ENCODE measurements at places on chromosomes 11 and 22.
A peak's percentile ranks its signal among the peaks of the same experiment; 100 is the strongest.

DNA sequence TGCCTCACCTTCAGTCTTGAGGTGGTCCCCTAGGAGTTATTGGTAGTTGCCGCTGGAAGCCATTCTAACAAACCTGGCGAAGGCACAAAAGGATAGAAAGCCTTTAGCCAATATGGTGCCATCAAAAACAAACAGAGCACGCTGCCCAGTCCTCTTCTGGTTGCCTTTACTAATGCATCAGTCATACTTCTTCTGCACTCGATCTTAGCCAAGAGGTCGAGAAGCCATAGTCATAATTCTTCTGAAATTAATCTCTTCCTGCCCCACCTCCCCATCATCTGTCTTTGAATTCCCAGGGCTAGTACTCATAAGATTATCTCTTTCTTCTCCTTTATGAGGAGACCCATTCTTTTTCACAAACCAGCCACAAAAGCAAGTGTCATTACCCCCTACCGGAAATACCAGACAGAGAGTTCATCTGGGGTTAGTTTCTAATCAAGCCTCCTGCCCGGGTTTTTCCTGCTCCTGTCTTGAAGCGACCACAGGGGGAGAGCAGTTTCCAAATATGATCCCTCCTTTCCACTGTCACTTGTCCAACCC lies 21.4 kb upstream of the EHF start:
- no peak for DNase-seq

- DNase-seq = no peak
Measured at GRCh38 chr11:128346804-128347203, 240.6 kb downstream of the ETS1 start.

- DNase-seq = peak; percentile 20
Measured at GRCh38 chr11:110295531-110296225, 736 bp downstream of the RDX start.

GRCh38 chr11:86559311-86559945 lies 113.0 kb downstream of the ME3 start:
- DNase-seq = no peak

DNA sequence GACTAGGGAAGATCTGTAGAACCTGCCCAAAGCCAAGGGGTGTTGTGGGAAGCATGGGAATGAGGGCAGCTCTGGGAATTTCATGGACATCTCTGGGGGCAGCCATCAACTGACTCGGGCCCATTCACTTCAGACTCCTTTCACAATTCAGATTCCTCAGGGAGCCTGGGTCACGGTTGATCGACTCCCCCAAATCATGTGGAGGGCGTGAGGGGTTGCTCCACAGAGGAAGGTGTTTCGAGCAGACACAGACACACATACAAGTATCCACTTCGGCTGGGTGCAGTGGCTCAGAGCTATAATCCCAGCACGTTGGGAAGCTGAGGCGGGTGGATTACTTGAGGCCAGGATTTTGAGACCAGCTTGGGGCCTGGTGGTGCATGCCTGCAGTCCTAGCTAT lies 15.7 kb downstream of the STX3 start:
- no peak for DNase-seq

DNA sequence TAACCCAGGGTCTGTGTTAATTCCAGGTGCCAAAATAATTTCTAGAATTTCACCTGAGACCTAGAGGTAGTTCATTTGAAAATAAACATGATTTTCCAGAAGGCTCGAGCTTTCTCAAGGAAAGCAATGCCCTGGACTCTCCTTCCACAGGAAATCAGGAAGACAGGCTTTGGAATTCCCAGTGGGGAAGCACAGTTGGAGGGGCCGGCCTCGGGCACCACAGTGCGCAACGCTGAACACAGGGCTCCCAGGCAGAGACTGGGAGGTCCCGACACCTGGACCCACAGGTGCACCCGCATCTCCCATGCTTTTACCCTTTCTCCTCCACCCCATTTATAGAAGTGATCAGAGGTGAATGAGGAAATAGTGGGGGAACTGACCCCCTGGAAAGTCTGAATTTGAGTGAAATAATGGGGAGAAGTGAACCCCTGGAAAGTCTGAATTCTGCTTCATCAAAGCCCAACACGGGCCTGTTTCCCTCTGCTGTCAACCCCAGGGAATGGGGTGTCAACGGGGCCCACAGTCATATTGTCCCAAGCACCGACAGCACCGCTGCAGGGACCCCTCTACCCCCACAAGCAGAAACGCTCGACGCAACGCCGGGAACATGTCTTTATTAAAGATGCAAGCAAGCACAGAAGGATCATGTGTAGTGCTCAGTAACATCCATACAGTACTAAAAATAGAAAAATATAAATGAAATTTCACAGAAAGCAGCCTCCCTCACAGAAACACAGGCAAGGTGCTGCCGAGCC lies 12.0 kb upstream of the EFCAB6 start:
- no peak for DNase-seq

- DNase-seq = no peak
Measured at GRCh38 chr22:30253205-30253852, 6.8 kb upstream of the LIF start.

- no peak for DNase-seq
Measured at GRCh38 chr22:35465109-35465701, 65.3 kb downstream of the MCM5 start.

DNA sequence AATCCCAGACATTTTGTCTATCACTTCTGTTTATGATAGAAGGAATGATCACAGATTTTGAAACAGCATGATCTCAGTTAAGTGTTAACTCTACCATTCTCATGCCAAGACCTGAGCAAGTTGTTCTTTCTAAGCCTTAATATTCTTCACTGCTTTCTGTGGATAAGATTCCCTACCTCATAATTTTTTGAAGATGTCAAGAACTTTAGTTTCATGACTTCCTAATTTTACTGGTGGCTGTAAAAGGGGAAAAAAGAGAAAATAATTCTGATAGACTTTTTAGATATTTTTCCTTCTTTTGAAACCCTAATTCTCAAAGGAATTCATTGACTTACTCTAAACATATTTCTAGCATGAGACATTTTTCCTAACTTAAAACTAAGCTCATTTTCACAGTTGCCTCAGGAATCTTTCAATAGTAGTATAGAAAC lies 520.0 kb upstream of the LUZP2 start:
- no peak for DNase-seq

DNA sequence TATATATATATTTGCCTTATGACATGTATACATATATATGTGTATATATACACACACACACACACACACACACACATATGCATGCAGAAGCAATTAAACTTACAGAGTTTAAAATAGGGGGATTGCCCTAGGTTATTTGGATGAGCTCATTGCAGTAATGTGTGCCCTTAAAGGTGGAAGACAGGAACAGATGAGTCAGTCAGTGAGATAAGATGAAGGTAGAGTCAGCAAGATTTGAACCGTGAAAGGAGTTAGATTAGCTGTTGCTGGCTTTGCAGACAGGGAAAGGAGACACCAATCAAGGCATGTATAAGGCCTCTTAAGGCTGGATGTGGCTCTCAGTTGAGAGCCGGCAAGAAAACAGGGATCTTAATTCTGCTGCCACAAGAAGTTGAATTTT lies 902.4 kb upstream of the RAG2 start:
- DNase-seq = no peak

DNA sequence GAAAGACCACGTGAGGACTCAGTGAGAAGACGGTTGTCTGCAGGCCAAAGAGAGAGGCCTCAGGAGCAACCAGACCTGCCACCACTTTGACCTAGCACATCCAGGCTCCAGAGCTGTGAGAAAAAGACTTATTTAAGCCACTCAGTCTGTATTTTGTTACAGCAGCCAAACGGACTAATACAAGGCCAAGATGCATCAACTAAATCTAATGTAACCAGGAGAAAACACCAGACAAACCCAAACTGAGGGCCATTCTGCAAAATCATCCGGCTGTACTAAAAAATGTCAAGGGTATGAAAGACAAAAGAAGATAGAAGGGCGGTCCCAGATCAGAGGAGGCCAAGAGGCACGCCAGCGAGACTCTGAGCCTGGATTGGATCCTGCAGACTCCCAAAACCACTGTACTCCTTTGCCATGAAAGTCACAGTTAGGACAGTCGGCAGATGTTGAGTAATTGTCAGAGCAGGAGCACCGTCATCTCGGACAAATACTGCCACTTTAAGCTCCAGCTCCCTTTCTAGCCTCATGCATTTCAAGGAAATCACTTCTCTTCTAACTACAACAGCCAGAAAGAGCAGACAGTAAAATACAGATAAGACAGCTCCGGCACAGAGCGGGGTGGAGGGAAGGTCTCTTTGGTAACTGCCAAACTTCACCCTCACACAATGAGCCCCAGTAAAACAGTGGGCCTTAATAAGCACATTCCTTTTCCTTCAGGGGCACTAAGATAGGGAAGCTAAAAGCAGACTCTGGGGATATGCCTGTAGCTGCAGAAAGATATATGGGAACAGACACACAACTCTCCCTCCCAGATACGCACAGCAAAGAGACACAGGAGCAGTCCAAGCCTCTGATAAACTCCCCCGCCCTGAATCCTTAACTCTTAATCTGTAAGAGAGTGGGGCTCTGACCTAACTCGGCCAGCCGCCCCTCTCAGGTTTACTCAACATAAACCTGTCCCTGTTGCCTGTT lies 3.5 kb upstream of the ZP1 start:
- DNase-seq = no peak

DNA sequence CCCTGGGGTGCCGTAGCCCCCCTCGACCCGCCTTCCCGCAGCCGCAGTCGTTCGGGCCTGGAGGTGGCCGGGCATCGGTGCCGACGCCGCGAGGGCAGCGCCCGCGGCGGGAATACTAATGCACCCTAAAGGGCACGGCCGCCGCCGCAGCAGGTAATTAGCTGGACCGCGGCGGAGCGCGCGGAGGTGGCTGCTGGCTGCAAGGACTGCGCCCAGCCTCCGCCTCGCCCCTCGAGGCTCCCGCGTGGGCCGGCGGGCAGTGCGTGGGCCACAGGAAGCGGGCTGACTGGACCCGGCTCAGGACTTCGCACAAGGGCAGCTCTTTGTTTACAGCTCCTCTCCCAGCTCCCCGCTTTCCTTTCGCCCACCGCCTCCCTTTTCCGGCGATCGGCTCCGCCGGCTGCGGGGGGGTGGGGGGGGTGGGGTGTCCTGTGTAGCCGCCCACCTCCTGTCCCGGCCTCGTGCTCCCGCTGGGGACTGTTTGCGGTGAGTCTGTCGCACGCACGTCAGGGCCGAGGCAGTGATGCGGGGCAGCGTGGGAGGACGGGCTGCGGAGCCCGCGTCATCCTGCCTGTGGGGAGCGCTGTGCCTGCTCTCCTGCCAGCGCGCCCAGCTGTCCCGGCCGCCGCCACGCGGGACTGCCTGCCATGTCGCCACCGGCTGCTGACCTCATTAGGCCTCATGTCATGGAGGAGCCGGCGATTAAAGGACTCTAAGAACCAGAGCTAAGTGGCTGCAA lies 53.2 kb downstream of the GRIK4 start:
- peak; percentile 11 for DNase-seq

GRCh38 chr11:133903056-133903455 lies 53.7 kb downstream of the IGSF9B start:
- DNase-seq = no peak

GRCh38 chr11:95739108-95739938 lies 50.3 kb downstream of the FAM76B start:
- DNase-seq = no peak

GRCh38 chr11:120909676-120910416 lies 114.1 kb upstream of the TBCEL start:
- DNase-seq = no peak

- no peak for DNase-seq
Measured at GRCh38 chr22:37619991-37620390, 11.4 kb downstream of the GGA1 start.

GRCh38 chr11:113365895-113366294 lies 21.7 kb upstream of the ANKK1 start:
- no peak for DNase-seq

DNA sequence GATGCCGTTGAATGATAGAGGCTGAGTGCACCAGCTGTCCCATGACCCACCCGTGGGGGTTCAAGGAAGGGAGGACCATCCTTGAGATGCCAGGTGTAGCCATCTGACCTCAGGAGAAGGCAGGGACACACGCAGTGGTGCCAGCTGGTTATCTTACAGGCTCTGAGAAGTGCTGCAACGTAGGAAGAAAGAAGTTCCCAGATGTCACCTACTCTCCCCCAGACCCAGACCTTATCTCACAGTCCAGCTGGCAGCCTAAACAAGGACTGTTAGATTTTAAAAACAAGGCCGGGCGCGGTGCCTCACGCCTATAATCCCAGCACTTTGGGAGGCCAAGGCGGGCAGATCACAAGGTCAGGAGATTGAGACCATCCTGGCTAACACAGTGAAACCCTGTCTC lies 1307.6 kb downstream of the TBC1D22A start:
- no peak for DNase-seq

GRCh38 chr22:28952857-28953256 lies 69.5 kb downstream of the ZNRF3 start:
- DNase-seq = no peak

DNA sequence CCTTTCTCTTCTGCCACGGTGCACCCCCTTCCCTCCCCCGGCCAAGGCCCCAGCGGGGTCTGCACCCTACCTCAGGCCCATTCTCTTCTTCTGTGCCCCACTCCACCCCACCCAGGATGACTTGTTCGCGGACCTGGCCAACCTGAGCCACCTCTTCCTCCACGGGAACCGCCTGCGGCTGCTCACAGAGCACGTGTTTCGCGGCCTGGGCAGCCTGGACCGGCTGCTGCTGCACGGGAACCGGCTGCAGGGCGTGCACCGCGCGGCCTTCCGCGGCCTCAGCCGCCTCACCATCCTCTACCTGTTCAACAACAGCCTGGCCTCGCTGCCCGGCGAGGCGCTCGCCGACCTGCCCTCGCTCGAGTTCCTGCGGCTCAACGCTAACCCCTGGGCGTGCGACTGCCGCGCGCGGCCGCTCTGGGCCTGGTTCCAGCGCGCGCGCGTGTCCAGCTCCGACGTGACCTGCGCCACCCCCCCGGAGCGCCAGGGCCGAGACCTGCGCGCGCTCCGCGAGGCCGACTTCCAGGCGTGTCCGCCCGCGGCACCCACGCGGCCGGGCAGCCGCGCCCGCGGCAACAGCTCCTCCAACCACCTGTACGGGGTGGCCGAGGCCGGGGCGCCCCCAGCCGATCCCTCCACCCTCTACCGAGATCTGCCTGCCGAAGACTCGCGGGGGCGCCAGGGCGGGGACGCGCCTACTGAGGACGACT lies 15.9 kb downstream of the RTN4RL2 start:
- no peak for DNase-seq

- DNase-seq = no peak
Measured at GRCh38 chr11:79414041-79414440, 26.8 kb downstream of the TENM4 start.

GRCh38 chr11:3712274-3712673 lies 41.1 kb upstream of the CHRNA10 start:
- no peak for DNase-seq

- DNase-seq = no peak
Measured at GRCh38 chr11:57126766-57127400, 54.9 kb upstream of the LRRC55 start.

DNA sequence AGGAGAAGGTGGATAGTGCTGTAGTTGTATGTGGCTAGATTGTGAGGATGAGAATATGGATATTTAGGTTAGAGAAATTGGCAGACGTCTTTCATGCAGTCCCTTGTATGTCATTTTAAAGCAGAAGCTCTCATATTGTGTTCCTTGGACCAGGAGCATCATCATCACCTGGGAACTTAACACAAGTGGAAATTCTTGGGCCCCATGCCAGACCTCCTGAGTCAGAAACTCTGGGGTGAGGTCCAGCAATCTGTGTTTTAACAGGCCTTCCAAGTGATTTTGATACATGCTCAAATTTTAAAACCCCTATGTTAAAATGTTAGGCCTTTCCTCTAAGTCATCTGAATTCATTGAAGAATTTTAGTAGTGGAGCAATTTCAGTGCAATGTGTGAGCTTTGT lies 34.8 kb downstream of the JHY start:
- no peak for DNase-seq

All from activated CD4-positive, alpha-beta T cell treated with anti-CD3 and anti-CD28 coated beads for 24 hours (primary cell).